Left lung (tissue), 14 donors: ENCODE measurements at places on chromosomes 13 and 19. TPM values are rescaled to one million over a fixed set of nuclear protein-coding genes. Genes with fewer than 3 reads are reported as not detected.
A peak's percentile ranks its signal among the peaks of the same experiment; 100 is the strongest.

GRCh38 chr13:112890316-112891145, 78.5 kb upstream of the MCF2L start:
- DNase-seq, result peak; percentile 29

- no peak for DNase-seq
Observed at GRCh38 chr19:46903458-46903857, 42.7 kb downstream of the ARHGAP35 start.

Gene FOSB
- polyA plus RNA-seq, result 5.7 TPM

Gene TEX29
- 1.0 TPM for polyA plus RNA-seq

- no peak for DNase-seq
Observed at GRCh38 chr13:76965759-76966421, 17.6 kb downstream of the ACOD1 start.

Gene RB1
- polyA plus RNA-seq, result 49.2 TPM

Gene B9D2
- polyA plus RNA-seq, result 7.7 TPM

Gene LGALS14
- polyA plus RNA-seq, result not detected

- no peak for DNase-seq
Observed at GRCh38 chr13:50452028-50452427, 391.5 kb downstream of the DLEU7 start.

DNA sequence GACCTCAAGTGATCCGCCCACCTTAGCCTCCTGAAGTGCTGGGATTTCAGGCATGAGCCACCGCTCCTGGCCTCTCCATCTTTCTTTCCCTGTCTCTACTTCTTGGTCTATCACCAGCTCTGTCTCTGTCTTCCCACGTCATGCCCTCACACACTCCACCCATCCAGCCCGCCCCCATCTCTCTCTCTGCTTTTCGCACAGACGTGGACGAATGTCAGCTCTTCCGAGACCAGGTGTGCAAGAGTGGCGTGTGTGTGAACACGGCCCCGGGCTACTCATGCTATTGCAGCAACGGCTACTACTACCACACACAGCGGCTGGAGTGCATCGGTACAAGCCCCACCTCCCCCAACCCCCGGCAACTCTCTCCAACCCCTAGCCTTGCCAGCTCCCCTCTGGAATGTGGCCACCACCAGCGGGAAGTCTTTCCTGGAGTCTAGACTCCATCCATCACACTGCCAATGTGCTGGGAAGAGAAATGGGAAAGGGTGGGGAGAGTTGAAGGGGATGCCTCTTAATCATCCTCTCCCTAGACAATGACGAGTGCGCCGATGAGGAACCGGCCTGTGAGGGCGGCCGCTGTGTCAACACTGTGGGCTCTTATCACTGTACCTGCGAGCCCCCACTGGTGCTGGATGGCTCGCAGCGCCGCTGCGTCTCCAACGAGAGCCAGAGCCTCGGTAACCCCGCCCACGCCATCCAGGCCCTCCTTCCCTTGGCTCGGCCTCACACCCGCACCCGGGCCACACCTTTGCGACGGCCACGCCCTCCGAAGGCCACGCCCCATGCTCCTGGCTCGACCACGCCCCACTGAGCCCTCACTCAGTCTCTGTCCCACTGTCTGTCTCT, 22.5 kb downstream of the LTBP4 start:
- DNase-seq, result no peak

Gene GPR4
- 2.4 TPM for polyA plus RNA-seq

Gene ATF5
- polyA plus RNA-seq, result 19.5 TPM

DNA sequence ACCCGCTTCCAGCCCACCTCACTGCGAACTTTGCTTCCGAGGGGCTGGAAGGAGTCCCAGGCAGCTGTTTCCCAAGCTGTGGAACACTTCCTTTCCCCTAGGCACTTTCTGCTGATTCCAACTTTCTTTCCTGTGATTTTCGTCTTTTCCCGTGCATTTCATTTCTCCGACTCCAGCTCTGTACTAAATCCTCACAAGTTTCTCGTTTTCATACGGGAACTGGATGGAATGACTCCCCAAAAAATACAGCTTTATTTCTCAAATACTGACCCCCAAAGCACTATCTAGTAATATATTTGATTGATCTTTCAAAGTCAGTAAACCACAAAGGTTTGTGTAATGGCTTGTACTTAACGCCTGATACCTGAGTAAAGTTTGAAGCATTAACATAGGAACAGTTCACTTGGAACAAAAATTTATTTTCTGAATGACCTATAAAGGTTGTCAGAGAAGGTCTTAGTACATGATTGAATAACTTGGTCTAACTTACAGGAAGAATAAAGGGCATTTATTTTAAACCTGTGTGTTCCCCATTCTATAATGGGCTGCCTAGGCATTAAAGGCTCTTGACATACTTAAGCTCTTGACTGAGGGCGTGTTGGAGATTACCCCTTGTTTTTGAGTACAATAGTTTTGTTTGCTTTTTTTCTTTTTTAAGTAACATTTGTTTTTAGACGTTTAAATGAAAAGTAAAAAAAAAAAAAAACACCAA, 1.3 kb upstream of the PCDH9 start:
- no peak for DNase-seq

DNA sequence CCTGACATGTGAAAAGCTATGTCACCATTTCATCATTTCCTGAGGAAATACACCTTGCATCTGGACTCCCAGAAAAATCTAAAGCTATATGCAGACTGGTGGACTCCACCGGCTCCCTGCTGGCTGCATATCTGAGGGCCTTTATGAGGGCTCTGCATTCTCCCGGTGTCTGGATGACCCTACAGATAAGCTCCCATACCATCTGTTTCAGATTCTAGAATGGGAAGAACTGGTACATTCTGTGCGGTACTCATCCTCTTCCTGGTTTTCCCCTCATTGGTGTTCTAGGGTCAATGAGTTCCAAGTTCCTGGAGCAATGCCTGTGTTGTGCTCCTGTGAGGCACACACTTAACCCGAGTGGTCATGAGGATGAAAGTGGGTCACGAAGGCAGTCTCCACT, 60.4 kb downstream of the COL4A1 start:
- no peak for DNase-seq

DNA sequence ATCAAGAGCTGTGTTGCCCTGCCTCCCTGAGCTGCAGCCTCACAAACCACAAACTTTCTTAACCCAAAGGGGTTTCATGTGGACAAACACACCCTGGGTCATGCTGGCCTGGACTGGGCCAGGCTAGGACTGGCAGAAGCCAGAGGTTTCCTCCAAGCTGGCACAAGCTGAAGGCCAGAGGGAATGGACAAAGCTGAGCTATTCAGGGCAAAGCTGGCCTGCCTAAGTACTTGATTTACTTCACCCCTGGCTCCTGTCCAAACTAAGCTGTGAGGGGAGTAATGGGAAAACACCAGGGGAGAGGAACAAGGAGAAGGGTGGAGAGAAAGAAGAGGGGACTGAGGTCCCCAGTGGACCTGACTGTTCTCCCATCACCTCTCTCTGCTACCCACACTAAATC, 6.2 kb downstream of the CPAMD8 start:
- DNase-seq, result peak; percentile 48

DNA sequence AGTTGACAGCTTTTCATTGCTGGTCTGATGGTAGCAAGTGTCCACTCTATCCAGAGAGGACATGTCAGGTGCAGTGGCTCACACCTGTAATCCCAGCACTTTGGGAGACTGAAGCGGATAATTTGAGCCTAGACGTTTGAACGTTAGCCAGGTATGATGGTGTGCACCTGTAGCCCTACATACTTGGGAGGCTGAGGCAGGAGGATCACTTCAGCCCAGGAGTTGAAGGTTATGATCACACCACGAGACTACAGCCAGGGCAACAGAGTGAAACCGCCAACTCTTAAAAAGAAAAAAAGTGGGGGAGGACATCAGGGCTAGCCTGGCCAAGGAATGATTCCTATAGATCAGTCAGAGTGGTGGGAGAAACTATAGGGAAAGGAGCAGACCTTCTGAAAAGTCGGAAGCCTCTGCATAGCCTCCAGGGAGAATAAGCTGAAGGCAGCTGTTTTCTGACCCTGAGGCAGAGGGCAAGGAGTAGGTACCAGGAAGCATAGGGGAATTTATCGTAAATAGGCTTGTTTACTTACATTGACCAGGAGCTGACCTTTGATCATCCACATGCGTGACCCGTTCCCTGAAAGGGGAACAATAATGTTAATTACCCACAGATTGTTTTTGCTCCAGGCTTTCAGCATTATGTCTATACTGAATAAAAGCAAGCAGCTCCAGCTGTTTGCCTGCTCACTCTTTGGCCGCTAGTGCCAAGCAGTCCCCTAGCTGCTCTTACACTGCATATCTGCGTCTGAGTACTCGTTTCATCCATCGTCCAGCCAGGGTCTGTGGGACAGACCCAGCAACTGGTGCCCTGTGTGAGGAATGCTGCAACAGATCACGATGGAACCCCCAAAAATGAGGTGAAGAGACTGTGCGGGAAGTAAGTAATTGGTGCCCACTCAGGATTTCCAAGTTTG, 161.6 kb downstream of the RNF17 start:
- DNase-seq, result no peak
